ENCODE measurements at places on chromosomes 3 and 15. TPM values are rescaled to one million over a fixed set of nuclear protein-coding genes. Genes with fewer than 3 reads are reported as not detected.

Gene GRK7
- total RNA-seq = not detected

Gene TRIM42
- not detected for total RNA-seq

Gene IL5RA
- not detected for total RNA-seq

Gene GPR156
- 0.45 TPM for total RNA-seq

Gene CTXN2
- total RNA-seq = not detected

Gene ADAMTSL3
- total RNA-seq = 1.0 TPM

Gene EHD4
- total RNA-seq = 27.4 TPM

Gene SEMA5B
- not detected for total RNA-seq

Gene LRRC2
- total RNA-seq = under 0.01 TPM

Gene RTP3
- not detected for total RNA-seq

Gene KNSTRN
- total RNA-seq = 77.2 TPM

Gene COL6A5
- not detected for total RNA-seq

Gene KPNA4
- 19.5 TPM for total RNA-seq

Gene ANKDD1A
- total RNA-seq = 2.7 TPM

Gene A4GNT
- total RNA-seq = not detected

Gene SLC22A13
- total RNA-seq = not detected

Gene PPARG
- total RNA-seq = 41.9 TPM

Gene FYCO1
- total RNA-seq = 7.1 TPM

Gene ZBED2
- not detected for total RNA-seq

Gene DLL4
- under 0.01 TPM for total RNA-seq

Gene ZNF860
- 0.17 TPM for total RNA-seq

Gene RASGRP1
- total RNA-seq = not detected

Gene ZCWPW2
- total RNA-seq = 0.74 TPM

Gene SCAANT1
- not detected for total RNA-seq

Gene CD200R1L
- total RNA-seq = not detected

Gene TOPAZ1
- not detected for total RNA-seq

Gene CAPN3
- total RNA-seq = 0.50 TPM

Gene ECE2
- not detected for total RNA-seq

Gene PSTPIP1
- 0.84 TPM for total RNA-seq

Gene PRSS50
- not detected for total RNA-seq

Gene ADGRG7
- total RNA-seq = not detected

Gene RAB5A
- 36.8 TPM for total RNA-seq

Gene KCNMB2
- total RNA-seq = under 0.01 TPM

Gene ZIC4
- not detected for total RNA-seq

Gene HHLA2
- total RNA-seq = not detected

Gene CLDN18
- total RNA-seq = not detected

Gene GPR149
- not detected for total RNA-seq

Gene SQOR
- total RNA-seq = 36.3 TPM

Gene CYP1A1
- not detected for total RNA-seq

Gene GSK3B
- 22.6 TPM for total RNA-seq

Gene TMEM87A
- total RNA-seq = 31.3 TPM

Gene OXTR
- total RNA-seq = 7.6 TPM

Gene AAGAB
- total RNA-seq = 29.9 TPM

Gene LRRK1
- 2.8 TPM for total RNA-seq

Gene CPLX3
- not detected for total RNA-seq

Gene NEK10
- 0.34 TPM for total RNA-seq

Gene TAGLN3
- total RNA-seq = 1.0 TPM

Gene LRRC34
- 7.1 TPM for total RNA-seq

Data from bronchus fibroblast of lung (primary cell).